ENCODE measurements at places on chromosomes 3 and 15. TPM values are rescaled to one million over a fixed set of nuclear protein-coding genes. Genes with fewer than 3 reads are reported as not detected.

GRCh38 chr3:115436767-115437301, 186.5 kb upstream of the GAP43 start:
- DNase-seq: no peak

DNA sequence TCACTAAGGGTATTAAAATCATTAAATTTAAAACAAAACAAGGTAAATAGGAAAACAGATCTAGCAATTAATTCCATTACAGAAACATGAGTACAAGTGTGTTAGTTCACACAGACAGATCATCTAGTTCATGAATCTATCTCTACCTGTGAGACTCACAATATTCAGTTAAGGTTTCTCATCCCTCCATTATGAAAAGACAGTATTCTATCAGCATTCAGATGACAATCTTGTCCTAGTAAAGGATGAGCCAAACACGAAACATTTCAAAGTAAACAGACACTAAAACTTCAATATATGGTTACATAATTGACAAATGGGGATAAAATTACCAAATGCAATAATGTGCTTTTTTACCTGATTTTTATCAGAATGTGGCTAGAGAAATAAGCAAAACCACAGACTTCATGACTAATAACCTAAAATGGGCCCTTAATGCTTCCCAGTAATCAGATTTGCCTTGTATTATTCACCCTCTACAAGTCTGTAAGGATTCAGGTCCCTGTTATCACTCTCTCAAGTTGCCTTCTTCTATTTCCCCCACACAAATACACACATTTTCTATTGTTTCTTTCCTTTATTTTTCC, 126.8 kb downstream of the DLG1 start:
- DNase-seq: no peak

DNA sequence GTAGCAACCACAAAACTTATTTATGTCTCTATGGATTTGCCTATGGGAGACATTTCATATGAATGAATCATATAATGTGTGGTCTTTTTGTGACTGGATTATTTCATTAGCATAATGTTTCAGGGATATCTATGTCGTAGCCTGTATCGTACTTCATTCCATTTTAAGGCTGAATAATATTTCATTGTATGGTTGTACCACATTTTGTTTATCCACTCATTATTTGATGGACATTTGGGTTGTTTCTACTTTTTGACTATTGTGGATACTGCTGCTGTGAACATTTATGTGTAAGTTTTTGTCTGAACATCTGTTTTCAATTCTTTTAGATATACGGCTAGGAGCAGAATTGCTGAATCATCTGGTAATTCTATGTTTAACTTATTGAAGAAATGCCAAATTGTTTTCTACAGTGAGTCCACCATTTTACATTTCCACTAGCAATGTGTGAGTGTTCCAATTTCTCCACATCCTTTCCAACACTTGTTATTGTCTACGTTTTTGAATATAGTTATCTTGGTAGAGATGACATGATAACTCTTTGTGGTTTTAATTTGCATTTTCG, 134.4 kb upstream of the DAZL start:
- DNase-seq: no peak

DNA sequence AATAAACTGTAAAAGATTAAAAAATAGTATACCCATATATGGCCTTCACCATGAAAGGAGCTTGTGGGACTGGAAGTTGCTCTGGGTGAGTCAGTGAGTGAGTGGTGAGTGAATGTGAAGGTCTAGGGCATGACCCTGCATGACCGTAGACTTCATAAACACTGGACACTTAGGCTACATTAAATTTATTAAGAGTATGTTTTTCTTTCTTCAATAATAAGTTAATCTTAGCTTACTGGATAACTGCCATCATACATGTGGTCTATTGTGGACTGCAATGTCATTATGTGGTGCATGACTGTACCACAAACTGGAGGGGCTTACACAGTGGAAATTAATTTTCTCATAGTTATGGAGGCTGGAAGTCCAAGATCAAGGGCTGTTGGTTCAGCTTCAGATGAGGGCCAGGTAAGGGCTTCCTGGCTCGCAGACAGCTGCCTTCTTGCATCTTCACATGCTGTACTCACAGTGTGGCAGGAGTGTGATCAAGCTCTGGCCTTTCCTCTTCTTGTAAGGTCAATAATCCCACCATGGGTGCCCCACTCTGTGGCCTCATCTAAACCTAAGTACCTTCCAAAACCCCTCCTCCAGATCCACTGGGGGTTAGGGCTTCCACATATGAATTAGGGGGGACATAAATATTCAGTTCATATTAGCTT, 40.8 kb upstream of the PRR23E start:
- no peak for DNase-seq

- no peak for DNase-seq
Observed at GRCh38 chr15:56199038-56199437, 44.6 kb downstream of the RFX7 start.

DNA sequence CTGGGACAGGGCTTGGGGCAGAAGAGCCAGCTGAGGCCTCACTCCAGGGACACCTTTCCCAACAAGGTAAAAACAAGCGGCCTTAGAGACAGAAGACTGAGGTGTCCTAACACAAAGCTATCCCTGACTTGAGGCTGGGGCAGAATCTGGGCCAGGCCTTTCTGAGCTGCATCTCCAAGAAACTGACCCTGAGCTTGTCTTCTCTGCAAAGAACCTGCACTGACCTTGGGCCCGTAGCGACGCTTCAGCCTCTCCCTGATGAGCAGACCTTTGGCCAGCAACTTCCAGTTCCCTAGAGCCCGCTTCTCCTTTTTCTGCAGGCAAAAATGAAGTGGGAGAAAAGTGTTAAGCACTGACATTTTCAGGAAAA, 22.2 kb downstream of the TMEM43 start:
- DNase-seq: peak; percentile 16

DNA sequence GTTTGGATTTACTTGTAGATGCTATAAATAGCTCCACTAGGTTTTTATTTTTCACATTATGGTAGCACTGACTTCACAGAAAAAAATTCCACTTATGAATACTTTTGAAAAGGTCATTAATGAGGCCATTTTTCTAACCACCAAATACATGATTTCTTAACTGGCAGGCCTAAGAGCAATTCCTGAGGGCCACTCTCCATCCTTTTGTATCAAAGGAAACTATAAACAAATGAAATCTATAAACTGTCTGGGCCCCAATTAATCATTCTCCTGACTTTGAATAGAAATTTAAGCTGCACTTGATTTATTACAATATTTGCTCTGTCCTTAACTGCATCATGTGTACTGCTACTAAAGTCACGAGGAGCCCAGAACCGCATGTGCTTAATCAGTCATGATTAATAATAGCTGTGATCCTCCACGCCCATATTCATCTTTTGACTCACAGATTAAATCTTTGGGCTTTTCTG, 25.1 kb upstream of the MTMR10 start:
- DNase-seq: no peak

- no peak for DNase-seq
Observed at GRCh38 chr3:114800272-114801031, 346.6 kb downstream of the ZBTB20 start.

- no peak for DNase-seq
Observed at GRCh38 chr3:8552223-8552762, 50.7 kb downstream of the LMCD1 start.

DNA sequence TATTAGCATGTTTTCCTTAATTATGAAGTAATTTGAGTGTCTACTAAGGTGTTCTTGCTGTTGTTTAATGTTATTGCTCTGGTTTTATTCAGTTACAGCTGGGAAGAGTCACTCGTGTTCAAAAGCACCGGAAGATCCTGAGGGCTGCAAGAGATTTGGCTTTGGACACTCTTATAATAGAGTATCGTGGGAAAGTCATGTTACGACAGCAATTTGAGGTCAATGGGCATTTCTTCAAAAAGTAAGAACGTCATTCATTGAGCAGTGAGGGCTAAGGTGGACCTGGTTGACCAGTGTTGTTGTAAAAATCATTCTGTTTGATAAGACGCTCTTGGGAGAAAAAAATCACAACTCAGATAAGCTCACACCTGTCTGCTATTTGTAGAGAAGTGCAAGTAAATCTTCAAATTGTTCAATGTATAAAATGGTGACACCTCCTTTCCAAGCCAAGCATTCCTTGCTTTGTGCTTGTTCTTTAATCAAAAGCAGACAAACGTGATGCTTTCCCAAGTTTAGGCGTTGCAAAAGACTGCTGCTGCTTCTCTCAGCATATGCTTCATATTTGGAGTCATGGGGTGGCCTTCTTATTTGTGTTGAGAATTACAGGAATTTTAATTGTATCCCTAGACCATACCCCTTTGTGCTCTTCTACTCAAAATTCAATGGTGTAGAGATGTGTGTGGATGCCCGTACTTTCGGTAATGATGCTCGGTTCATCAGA, 44.2 kb downstream of the SETD5 start:
- DNase-seq: no peak

- DNase-seq: no peak
Observed at GRCh38 chr15:26805470-26805869, 32.6 kb upstream of the GABRB3 start.

- no peak for DNase-seq
Observed at GRCh38 chr3:9013782-9014563, 50.7 kb upstream of the RAD18 start.

- no peak for DNase-seq
Observed at GRCh38 chr15:64286473-64286872, 69.5 kb downstream of the CSNK1G1 start.

DNA sequence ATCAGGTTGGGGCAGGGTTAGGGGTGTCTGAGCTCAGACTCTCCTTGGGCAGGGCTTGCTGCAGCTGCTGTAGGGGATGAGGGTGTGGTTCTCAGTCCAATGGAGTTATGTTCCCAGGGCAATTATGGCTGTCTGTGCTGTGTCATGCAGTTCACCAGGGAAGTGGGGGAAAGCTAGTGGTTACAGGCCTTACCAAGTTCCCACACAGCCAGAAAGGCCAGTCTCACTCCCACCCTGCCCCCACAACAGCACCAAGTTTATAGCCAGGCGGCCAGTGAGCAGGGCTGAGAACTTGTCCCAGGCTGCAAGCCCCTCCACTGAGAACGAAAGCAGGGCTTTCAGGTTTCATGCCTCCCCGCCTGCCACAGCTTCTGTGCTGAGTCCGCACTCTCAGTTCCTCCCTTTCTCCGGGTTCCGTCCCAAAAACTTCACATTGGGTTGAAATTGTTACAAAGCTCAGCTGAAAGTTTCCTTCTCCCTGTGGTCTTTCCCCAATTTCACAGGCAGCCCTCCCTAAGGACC, 19.6 kb upstream of the CPOX start:
- DNase-seq: no peak

- DNase-seq: no peak
Observed at GRCh38 chr3:104816716-104817115, 550.0 kb upstream of the ALCAM start.

DNA sequence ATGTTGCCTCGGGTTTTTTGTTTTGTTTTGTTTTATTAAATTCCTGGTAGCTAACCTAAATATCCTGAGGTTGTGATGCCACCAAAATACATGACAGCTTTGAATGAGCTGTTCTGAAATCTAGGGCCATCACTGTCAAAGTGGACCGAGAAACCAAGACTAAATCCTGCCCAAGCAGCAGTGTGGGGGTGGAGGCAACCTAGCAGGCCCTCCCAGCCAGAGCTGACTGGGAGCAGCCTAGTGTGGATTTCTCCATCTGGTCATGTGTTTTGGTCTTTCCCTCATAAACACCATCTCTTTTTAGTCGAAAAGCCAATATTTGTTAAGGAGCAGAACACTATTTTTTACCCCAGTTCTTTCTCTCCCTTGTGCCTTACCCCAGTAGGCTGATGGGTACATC, 52.2 kb downstream of the LARS2 start:
- DNase-seq: no peak

- no peak for DNase-seq
Observed at GRCh38 chr15:31824024-31824423, 206.3 kb upstream of the CHRNA7 start.

- no peak for DNase-seq
Observed at GRCh38 chr3:194198938-194199337, 63.0 kb downstream of the HES1 start.

GRCh38 chr15:27686369-27686768, 412.7 kb downstream of the OCA2 start:
- DNase-seq: no peak

DNA sequence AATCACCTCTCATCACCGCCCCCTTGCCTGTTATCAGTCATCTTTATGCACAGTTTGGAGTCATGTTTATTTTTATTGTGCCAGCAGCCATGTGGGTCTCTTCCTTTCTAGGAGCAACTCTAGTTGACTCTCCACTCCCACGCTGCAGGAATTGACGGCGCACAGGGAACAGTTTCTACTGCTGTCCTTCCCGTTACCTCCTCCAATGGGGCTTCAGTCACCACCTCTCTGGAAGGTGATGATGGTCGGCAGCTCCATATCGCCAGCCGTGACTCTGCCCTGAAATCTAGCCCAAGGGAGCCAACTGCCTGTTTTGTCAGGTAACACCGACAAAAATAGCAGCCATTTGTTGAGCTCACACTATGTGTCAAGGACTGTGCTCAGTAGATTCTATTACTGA, 35.6 kb upstream of the FAM107A start:
- DNase-seq: no peak

DNA sequence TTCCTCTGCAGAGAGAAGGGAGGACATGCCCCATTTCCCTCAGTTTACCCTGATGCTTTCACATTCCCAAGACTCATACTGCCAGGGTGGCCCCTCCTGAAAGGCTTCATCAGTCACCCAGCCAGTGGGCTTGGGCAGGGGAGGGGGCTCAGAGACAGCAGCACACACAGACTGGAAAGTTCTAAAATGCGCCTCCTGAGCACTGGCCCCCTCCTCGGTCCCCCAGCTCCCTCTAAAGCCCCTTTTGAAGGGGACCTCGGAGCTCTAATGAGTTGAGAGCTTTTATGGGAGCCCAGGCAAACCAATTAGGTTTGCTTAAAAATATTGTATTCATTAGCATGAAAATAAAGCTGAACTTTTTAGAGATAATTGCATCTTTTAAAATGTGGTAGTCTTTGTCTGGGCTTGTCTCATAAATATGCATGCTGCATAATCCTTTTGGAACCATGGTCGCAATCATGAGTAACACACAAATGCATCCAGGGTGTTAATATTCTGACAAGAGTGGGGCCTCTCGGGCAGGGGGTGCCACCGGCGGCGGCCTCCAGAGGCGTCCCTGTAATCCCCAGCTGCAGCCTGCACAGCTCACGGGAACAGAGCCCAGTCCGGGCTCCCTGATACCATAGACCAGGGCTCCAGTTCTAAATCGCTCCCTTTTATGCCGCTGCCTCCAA, 78.5 kb downstream of the RPLP1 start:
- DNase-seq: no peak

GOLGA8H gene
- total RNA-seq: 1.7 TPM

CCDC12 gene
- total RNA-seq: 58.0 TPM

CCR8 gene
- total RNA-seq: not detected

CX3CR1 gene
- 18.4 TPM for total RNA-seq

KIF7 gene
- total RNA-seq: 1.4 TPM

CHST2 gene
- 16.3 TPM for total RNA-seq

ZKSCAN7 gene
- total RNA-seq: 4.9 TPM

FEZF2 gene
- not detected for total RNA-seq

MCF2L2 gene
- 3.3 TPM for total RNA-seq

NOX5 gene
- total RNA-seq: not detected

EFCC1 gene
- total RNA-seq: 0.21 TPM

ZNF619 gene
- total RNA-seq: 12.6 TPM

All from natural killer cell treated with Interleukin-12 subunit alpha and Interleukin-12 subunit beta and Interleukin-15 and Interleukin-18, amount 100 ng/mL, for 72 hours (primary cell).